Left colon (tissue), 2 donors: ENCODE measurements at places on chromosomes 7 and 10. TPM values are rescaled to one million over a fixed set of nuclear protein-coding genes. Genes with fewer than 3 reads are reported as not detected.

VIPR2 gene
- 0.55 TPM for total RNA-seq

ITIH2 gene
- total RNA-seq: not detected

GRCh38 chr10:124414076-124414475 is 4.6 kb downstream of the OAT start:
- DNase-seq: no peak

DNA sequence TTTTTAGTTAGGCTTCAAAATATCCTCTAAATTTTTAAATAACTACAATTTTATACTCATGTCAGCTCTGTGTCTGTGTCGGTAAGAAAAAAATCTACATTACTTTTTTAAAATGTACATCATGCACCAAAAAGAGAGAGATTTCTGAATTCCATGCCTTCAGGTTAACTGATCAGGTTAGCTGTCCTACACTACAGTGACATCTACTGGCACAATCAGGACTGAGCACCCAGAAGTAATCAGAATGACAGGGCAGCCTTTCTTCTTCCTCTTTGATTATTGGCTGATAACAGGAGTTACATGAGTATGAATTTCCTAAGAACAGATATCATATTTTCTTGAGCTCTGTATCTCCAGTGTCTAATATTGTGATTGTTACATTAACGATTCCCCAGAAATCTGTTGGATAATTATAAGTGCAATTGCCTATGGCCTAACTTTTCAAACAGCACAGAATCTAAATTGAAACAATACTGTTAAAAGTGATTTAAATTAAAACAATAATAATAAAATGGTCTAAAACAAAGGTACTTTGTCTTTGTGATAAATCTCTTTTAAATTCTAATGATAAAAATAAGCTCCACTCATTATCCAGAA is 41.8 kb upstream of the HYCC1 start:
- DNase-seq: peak; percentile 33

GRCh38 chr10:105967256-105967655 is 1197.2 kb downstream of the SORCS1 start:
- no peak for DNase-seq

DNA sequence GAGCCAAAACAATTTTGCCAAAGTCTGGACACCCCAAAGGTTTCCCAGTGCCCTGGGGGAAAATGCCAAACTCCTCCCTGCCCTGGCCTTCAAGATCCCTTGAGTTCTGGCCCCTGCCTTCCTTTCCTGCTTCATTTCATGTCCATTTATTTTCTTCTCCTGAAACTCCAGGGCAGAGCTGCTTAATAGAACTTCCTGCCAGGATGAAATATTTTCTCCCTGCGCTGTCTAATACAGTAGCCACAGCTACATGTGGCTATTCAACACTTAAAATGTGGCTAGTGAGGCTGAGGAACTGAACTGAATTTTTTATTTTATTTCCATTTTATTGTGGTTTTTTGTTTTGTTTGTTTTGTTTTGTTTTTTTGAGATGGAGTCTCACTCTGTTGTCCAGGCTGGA is 49.6 kb downstream of the COL13A1 start:
- no peak for DNase-seq

DNA sequence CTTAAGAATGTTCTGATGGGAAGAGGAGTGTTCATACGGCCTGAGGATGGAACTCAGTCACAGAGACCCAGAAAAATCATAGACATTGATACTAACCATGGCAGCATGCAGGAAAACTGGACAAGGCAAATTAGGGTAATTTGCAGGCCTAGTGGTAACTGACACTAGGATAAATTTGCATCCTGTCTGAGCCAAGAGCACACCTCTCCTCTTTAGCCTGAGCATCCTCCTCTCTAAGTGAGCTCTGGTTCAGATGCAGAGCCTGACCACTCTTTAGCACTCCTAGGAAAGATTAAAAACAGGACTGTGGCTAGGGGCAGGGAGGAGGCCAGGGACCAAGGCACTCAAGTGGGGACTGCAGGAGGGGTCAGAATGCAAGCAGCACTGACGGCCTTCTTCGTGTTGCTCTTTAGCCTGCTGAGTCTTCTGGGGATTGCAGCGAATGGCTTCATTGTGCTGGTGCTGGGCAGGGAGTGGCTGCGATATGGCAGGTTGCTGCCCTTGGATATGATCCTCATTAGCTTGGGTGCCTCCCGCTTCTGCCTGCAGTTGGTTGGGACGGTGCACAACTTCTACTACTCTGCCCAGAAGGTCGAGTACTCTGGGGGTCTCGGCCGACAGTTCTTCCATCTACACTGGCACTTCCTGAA is at the start of gene TAS2R41:
Gene TAS2R41, plus strand, starts transcription at position 373 of the 650 bp plus-strand sequence. Its CDS starts 0 bp downstream, at position 373.
- DNase-seq: peak; percentile 41

DNA sequence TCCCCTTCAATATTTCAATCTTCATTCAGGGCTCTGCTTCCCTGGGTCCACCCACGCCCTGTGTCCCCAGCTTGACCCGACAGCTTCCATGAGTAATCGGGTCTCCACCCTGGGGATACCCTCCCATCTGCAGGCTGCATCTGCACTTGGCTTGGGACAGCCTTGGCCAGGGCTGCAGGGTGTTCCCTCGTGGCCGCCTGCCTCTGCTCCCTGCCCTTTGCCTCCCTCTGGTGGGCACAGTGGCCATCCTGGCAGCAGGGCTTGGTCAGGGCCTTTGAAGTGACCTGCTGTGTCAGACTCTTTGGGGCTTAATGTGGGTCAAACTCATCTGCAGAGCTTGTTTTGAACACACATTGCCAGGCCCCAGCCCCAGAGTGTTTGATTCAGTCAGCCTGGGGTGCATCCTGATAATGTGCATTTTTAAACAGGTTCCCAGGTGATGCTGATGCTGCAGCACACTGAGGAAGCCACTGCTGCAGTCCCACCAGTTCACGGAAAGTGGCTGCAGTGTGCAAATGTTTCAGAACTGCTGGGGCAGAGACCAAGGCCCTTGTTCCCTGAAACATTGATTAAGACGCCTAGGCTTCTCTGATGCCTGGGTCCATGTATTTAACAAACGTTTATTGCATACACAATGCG is 80.7 kb upstream of the SEC61G start:
- DNase-seq: peak; percentile 56

GRCh38 chr10:48701941-48702340 is 17.3 kb downstream of the WDFY4 start:
- no peak for DNase-seq

DNA sequence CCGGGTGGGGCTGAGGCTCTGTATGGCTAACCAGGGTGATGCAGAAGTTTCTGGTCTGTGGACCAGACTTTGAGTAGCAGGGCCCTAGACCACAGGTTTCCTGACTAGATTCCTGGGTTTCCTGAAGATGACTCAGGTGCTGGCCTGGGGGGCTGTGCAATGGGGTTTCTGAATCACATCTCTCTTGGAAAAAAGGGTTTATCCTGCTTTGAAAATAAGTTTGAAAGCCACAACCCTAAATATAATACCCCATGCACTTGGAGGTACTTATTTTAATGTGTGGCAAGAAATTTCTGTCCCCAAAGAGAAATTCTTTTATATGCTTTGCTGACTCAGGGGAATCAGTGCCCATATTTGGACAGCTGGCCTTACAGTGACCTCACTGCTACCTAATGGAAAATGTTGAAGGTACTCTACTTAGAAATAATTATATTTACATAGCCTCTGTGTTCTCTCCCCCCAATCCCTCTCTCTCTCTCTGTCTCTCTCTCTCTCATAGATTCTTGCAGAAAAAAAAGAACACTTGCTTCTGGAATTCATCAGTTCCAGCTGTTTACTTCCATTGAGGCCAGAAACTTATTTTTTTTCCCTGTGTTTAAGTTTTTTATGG is 184.4 kb upstream of the LYZL2 start:
- no peak for DNase-seq
